Cerebellar cortex (tissue), 1 donor: ENCODE measurements at places on chromosomes 16 and 17.

DNA sequence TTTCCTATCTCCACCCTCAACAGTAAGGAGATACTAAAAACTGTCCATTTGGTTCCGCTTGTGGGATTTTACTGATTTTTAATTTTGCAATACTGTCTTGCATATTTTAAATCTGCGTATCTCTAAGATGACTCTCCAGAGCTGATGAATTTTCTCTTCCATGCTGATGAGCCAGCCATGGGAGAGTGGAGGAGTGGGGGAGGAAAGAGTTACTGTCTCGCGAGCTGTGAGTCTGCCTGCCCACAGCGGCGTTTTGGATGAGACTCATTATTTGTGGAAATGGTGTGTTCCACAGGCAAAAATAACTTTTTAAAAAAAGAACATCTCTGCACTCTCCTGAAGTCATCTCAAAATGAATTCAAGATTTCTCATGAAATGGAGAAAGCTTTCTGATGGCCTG lies 34.6 kb upstream of the MYOCD start:
- DNase-seq = no peak

DNA sequence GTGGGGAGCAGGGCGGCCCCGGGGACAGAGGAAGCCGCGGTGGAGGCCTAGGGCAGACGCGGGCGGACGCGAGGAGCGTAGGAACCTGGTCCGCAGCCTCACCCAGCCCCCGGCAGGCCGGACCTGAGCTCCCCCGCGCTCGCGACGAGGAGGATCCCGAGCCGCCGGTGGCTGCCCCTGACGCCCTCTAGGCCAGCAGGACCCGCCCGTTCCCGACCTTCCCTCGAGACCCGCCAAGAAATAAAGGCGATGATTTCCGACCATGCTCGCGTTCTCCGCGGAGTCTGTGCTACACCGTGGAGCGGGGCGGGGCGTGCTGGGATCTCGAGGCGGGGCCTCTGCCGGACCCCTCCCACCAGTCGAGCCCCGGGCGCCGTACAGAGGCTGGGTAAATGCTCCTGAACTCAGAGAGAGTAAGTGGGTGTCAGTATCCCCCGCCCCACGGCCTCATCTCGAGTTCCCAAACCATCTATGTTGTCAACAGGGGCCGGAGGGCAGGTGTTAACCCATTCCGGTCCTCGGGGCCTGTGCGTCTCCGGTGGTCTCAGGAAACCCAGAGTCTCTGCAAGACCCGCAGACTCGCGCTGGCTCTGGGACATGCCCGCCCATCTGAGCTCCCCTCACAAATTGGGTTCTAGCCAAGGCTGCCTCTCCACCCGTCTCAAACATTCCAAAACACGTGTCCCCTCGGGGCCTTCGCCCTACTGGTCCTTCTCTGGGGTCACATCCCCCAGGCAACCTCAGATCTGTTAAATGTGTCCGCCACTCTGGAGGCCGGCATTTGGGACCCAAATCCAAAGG lies 13.7 kb downstream of the SYCE1L start:
- peak; percentile 64 for DNase-seq

- DNase-seq = peak; percentile 94
Measured at GRCh38 chr17:44308320-44308818, at the start of gene RUNDC3A. TSS of gene RUNDC3A (plus strand) at chr17:44308601. CDS start at chr17:44308833, 232 bp downstream.

- DNase-seq = no peak
Measured at GRCh38 chr17:78534492-78535272, 42.5 kb downstream of the DNAH17 start.

DNA sequence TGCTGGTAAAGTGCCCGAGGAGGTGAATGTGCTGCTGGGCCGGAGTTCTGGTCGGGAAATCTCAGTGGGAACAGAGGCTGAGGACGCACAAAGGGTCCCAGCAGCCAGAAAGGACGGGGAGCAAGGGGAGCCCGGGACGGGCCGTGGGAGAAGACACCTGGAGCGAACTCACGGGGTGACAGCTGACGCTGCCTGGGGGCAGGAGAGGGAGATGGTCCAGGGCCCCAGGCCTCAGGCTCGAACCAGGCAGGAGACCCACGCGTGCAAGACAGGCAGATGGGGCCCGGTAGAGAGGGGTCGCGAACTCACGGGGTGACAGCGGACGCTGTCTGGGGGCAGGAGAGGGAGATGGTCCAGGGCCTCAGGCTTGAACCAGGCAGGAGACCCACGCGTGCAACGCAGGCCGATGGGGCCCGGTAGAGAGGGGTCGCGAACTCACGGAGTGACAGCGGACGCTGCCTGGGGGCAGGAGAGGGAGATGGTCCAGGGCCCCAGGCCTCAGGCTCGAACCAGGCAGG lies 72.9 kb downstream of the METRNL start:
- no peak for DNase-seq

- DNase-seq = no peak
Measured at GRCh38 chr17:46056800-46057304, 57.8 kb downstream of the STH start.

GRCh38 chr17:55965051-55965450 lies 188.2 kb upstream of the ANKFN1 start:
- no peak for DNase-seq

DNA sequence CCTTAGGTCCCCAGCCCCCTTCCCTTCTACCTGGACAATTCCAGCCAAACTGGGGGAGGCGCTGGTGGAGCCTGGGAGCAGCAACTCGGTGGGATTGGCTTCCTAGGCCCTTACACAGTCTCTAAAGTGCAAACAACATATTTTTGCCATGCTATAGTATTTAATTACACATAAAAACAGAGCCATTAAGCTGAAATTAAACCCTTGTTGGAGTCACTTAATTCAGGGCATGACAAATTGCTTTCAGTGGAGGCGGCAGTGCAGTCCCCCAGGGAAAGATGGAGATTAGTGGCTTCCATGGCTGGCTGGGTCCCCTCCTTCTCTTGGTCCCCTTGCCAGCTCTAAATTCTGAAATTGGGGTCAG lies 17.3 kb downstream of the IGFBP4 start:
- DNase-seq = no peak

DNA sequence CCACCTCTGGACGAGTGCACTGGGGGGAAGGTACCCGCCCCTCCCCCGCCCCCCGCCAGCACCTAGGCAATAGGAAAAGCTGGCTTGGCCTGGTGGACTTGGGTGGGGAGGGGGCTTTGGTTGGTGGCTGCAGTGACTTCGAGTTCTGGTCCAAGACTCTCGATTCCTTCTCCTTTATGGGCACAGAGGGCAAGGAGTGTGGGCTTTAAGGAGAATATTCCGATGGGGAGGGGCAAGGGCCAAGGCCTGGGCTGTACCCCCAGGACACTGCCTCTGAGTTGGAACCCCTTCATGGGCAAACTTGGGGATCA lies 409 bp downstream of the ACSF2 start:
- DNase-seq = no peak
